ENCODE measurements at places on chromosomes 1 and 21. TPM values are rescaled to one million over a fixed set of nuclear protein-coding genes. Genes with fewer than 3 reads are reported as not detected.

DNA sequence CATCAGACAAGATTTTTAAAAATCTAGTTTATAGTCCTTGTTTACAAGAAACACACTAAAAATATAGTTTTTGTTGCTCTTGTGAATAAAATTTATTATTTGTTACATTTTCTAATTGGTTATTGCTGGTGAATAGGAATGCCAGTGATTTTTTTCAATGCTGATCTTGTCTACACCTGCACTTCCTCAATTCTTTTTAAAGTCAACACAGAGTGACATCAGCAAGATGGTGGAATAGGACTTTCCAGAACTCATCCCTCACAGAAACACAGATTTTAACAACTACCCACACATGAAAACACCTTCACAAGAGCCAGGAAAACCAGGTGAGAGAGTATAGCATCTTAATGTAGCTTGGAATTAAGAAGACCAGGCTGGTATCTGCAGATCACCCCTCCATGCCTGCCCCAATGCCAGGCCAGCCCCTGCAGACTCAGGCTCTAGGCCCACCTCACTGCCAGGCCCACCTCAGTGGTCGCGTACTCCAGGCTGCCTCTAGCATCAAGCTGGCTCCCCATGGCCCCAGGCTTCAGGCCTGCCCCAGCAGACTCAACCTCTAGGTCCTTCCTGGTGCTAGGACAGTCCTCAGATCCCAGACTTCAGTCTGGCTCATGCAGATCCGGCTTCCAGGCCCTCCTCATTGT lies 117.6 kb downstream of the WDR3 start:
- DNase-seq = no peak

The LRRN2 gene
- total RNA-seq = 6.4 TPM

GRCh38 chr1:245026247-245026646 lies 128.5 kb upstream of the KIF26B start:
- no peak for DNase-seq

- DNase-seq = no peak
These were observed 217.1 kb upstream of the C1orf174 start for GRCh38 chr1:4117196-4117595.

The TMEM125 gene
- 0.65 TPM for total RNA-seq

The EFNA3 gene
- total RNA-seq = 1.4 TPM

DNA sequence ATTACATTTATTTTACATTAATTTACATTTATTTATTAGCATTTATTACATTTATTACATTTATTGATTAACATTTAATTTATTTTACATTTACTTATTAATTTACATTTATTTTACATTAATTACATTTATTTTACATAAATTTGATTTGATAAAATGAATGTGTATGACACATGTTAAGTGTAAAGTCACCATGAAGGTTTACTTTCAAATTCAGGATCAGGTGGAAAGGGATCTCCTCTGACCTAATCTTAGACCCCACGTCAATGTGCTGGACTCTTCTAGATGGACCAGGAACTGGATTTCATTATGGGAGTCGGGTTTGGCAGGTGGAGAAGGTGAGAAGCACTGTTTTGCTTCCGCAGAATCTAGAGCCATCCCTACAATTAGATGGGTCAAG lies 76.1 kb downstream of the NCAM2 start:
- DNase-seq = no peak

DNA sequence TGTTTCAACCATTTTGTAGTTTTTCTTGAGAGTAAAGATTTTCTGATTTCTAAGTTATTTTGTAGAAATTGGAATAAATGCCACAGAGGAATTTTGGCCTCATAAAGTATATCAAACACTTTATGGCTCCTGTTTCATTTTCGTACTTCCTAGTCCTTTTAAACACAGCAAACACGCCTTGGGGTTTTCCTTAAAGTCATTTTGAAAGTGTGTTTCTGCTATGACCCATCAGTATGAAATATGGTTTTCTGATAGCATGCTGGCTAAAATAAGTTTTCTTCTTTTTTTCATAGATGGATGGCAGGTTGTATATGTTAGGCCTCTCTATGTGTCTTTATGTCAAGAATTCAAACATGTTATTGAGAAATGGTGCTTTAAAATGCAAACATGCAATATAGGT lies 940.1 kb upstream of the TMPRSS15 start:
- DNase-seq = no peak

DNA sequence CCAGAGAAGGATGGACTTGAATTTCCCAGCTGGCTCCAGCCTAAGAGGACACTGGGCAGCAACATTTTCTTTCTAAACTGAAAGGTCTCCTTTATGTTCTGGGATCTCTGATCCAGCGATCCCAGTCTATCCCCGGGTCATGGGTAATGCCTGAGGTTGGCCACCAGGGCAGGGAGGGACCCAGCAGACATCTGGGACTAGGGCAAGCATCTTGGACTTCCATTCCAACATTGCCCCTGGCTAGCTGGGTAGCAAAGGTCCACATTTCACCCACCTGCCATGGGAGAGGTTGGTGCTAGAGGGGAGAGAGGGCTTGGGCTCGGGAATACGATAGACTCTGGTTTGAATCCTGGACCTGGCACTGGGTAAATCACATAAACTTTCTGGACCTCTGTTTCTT lies 84.6 kb downstream of the LRRN2 start:
- no peak for DNase-seq

- no peak for DNase-seq
These were observed 44.4 kb upstream of the SCMH1 start for GRCh38 chr1:41286486-41286885.

GRCh38 chr1:168428063-168428731 lies 115.6 kb downstream of the XCL2 start:
- no peak for DNase-seq

The LCE1A gene
- total RNA-seq = not detected

The TRIM17 gene
- total RNA-seq = 0.88 TPM

GRCh38 chr21:34597406-34597805 lies 17.5 kb downstream of the RCAN1 start:
- DNase-seq = no peak

GRCh38 chr1:172823534-172823933 lies 164.6 kb downstream of the FASLG start:
- DNase-seq = no peak

The MMP23B gene
- total RNA-seq = 11.0 TPM

GRCh38 chr1:170415710-170416372 lies 116.1 kb upstream of the GORAB start:
- DNase-seq = no peak

The CYP2J2 gene
- total RNA-seq = 116 TPM

- DNase-seq = no peak
These were observed 389.7 kb downstream of the NTNG1 start for GRCh38 chr1:107530543-107530942.

DNA sequence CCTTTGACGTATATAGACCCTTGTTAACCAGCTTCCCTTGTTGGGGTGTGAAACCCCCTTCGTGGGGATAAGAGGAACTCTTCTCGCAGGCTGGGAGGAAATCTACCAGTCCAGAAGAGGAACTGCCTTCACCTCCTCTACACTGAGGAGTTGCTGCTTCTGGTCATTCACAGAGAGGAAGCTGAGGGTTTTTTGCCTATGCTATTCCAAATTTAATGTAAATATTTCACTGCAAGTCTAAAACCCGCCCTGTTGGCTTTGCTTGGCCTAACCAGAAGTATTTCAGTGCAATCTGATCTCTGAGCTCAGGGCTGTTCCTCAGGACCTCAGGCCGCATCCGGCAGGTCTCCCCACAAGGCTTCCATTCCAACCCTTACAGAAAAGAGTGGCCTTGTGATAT lies 150.1 kb downstream of the HIVEP3 start:
- no peak for DNase-seq

The TMEM52 gene
- 0.82 TPM for total RNA-seq

DNA sequence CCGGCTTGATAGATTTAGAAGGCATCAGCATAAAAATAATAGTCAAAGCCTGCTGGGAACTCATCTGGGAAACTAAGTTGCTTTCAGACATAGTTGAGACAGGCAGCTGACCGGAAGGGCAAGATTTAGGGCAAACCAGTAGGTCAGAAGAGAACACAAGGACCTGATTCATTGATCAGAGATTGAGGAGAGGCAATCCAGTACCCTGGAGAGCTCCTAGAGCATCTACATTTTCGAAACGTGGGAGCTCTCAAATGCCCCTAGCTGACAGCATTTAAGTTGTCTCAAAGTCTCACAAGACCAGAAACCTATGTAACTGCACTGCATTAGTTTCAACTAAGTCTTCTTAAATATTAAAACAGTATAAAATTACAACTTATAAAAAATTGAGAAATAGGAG lies 22.9 kb upstream of the MTF2 start:
- DNase-seq = no peak

DNA sequence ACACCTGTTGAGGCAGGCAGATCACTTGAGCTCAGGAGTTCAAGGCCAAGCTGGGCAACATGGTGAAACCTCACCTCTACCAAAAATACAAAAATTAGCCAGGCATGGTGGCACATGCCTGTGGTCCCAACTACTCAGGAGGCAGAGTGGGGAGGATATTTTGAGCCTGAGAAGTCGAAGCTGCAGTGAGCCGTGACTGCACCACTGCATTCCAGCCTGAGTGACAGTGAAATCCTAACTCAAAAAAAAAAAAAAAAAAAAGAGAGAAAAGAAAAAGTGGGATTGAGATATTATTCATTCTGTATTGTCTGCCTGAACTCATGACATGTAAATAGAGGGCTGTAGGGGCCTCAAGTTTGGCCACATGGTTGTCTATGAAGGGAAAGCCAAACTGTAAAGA lies 37.3 kb downstream of the WNT2B start:
- no peak for DNase-seq

- no peak for DNase-seq
These were observed 59.2 kb upstream of the MORC3 start for GRCh38 chr21:36260802-36261201.

DNA sequence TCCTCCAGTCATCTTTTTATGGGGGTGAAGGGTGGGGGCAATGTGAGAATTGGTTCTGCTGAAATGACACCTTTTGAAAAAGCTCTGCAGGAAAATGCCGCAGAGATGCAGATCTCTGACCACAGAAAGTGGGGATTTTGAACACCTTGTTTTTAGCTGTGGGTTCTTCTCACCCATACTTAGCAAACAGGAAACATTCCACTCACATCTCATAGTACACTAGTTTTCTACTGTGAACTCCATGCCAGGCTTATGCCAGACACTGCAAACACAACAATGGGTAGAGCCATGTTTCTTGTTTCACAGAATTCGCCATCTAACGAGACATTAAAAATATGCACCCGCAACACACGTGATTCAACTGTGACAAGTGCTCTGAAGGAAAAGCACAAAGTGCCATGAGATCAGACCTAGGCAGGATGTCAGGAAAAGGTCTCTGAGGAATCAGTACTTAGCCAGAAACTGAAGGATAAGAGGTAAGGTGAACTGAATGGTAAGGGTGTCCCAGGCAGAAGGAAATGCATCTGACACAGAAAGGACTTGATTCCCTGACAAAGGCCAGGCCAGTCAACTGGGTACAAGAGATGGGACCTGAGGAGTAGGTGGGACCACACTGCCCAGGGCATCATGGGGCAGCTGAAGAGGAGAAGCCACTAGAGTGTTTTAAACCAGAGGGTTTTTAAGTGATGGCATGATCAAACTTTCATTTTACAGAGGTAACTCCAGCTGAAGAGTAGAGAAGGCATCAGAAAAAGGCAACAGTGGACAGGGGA lies 83.8 kb upstream of the JAK1 start:
- no peak for DNase-seq

The PTCH2 gene
- 0.58 TPM for total RNA-seq

GRCh38 chr1:155127105-155127966 lies at the start of gene EFNA1:
Gene EFNA1 (plus strand): TSS chr1:155127876. CDS start chr1:155127978, 102 bp downstream.
- DNase-seq = peak; percentile 82

GRCh38 chr1:17572264-17572985 lies 32.9 kb downstream of the ARHGEF10L start:
- DNase-seq = no peak

GRCh38 chr1:56852476-56852875 lies 2.1 kb upstream of the C8A start:
- DNase-seq = no peak

GRCh38 chr1:234727018-234727940 lies 117.3 kb upstream of the IRF2BP2 start:
- DNase-seq = no peak

The CR1 gene
- total RNA-seq = 11.3 TPM

- DNase-seq = no peak
These were observed 137.8 kb downstream of the TSEN15 start for GRCh38 chr1:184189361-184189760.

DNA sequence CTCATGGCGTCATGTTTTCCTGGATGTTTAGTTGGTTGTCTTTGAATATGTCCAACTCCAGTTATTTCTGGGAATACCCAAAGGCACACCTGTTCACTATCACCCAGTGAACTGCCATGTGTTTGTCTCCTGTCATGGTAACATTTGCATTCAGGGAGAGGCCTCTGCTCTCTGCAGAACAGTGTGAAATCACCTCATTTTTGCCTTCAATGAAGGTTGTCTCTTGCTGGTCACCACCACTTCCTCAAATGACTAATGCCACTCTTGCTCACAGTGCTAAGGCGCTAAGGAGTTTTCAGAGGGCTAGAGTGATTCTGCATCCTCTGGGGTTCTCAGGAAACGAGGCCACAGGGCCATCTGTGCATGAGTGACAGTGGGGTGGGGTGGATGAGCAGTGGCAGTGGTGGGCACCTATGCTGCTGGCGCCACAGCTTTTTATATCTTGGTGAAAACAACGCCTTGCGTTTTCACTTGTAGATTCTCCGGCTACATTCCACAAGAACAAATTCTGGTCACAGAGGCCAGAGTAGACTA lies 60.0 kb upstream of the ATP5PO start:
- no peak for DNase-seq

GRCh38 chr1:155499953-155500639 lies 62.5 kb downstream of the ASH1L start:
- no peak for DNase-seq

The SMCP gene
- not detected for total RNA-seq

GRCh38 chr1:55055084-55055882 lies 15.9 kb downstream of the PCSK9 start:
- no peak for DNase-seq

GRCh38 chr1:233394860-233395717 lies 67.6 kb downstream of the MAP3K21 start:
- no peak for DNase-seq

The RCOR3 gene
- total RNA-seq = 42.0 TPM

DNA sequence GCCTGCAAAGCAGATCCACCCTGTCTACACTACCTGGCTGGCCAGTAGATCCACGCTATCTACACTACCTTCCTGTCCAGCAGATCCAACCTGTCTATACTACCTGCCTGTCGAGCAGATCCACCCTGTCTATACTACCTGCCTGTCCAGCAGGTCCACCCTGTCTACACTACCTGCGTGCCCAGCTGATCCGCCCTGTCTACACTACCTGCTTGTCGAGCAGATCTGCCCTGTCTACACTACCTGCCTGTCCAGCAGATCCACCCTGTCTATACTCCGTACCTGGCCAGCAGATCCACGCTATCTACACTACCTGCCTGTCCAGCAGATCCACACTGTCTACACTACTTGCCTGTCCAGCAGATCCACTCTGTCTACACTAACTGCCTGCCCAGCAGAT lies 102.8 kb upstream of the SAMD11 start:
- DNase-seq = no peak

GRCh38 chr1:32761253-32761877 lies 55.8 kb downstream of the YARS1 start:
- DNase-seq = peak; percentile 74

- DNase-seq = no peak
These were observed 3.1 kb downstream of the TFAP2E start for GRCh38 chr1:35576061-35576765.

The TAS1R3 gene
- total RNA-seq = 0.44 TPM

Measured in left cardiac atrium (tissue), 4 donors.